ENCODE measurements at places on chromosomes 13 and 19.

- DNase-seq: no peak
Observed at GRCh38 chr13:109760402-109760801, 26.0 kb downstream of the IRS2 start.

DNA sequence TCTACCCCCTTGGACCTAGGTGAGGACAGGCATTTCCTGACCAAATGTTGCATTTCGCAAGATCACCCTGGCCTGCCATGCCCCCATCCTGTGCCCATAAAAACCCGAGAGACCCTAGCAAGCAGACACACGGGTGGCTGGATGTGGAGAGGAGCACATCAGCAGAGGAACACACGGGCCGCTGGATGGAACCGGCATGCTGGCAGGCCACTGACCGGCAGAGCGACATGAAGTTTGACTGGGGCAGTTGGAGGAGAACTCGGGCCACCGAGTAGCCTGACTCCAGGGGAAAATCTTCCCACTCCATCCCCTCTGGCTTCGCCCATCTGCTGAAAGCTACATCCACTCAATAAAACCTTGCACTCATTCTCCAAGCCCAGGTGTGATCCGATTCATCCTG, 329.3 kb downstream of the FGF9 start:
- no peak for DNase-seq

DNA sequence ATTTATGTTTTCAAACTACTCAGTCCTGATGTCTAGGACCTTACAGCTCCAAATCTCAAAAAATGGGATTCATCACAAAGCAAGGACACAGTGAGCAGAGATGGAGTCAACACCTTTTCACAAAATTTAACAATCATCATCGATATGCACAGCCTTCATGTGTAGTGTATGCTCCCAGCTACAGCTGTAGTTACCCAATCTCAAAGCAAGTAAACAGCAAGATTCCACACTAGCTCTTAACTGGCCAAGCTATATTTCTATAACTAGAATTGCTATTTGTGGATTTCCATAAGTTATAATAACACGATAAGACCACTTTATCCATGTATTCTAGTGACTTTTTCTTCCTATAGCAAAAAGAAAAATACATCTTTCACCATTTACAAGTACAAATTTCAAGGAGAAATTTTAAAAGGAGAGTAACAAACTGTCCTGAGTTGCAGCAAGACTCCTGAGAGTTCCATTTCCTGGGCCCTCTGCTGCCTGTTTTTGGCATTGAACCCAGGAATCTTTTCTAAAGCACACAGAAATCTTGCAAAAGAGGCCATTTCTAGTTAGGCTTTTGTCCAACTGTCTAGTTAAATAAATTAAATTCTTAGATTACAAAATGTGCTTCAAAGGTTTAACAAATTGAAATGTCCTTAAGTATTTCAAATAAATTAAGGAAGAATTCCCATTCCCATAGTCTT, 460.6 kb downstream of the FGF14 start:
- no peak for DNase-seq

- no peak for DNase-seq
Observed at GRCh38 chr19:20235156-20235555, 68.1 kb downstream of the ZNF486 start.

GRCh38 chr19:43634872-43635560, 4.6 kb downstream of the CADM4 start:
- no peak for DNase-seq

DNA sequence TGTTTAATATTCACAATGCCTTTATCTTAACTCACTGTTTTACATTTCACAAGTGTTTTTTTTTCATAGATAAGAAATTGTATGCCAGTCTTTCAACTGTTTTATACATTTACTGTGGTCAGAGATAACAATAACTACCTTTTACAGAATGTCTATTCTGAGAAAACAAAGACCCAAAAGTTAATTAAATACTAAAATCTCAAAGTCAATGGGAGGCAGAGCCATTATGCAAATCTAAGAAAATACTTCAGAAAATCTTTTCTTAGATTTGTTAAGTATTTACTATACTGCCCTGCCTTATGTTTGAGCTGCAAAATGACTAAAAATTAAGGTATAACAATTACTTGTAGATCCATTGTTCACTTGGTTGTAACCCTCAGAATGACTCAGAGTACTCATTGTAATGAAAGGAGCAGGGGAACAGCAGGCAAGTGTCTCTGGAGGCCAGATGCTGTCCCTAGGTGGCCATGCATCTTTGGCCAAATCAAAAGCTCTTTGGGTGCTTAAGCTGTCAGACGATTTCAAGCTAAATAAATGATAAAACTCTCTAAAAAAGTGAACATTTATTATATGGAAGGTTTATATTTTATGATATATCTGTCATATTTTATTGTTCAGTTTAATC, 770.1 kb upstream of the PCDH20 start:
- DNase-seq: no peak

GRCh38 chr13:110815471-110816204, 99.2 kb downstream of the ANKRD10 start:
- DNase-seq: no peak

DNA sequence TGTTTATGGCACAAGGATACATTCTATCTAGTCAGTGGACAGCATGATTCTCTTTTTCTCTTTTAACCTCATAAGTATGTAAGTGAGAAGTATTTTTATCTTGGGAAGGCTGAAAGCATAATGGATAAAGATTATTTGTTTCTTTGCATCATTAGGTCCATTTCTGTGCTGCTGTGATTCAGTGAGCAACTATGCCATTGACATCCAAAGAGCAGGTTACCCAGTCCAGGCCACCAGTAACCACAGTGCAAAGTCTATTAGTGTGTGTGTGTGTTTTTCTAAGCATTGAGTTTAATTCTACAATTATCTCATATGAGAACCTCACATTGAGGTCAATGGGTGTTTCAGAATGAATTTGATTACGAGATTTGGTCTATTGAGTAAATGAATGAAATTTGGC, 158.8 kb upstream of the DACH1 start:
- no peak for DNase-seq
